ENCODE measurements at places on chromosomes 7 and 10.
A peak's percentile ranks its signal among the peaks of the same experiment; 100 is the strongest.

DNA sequence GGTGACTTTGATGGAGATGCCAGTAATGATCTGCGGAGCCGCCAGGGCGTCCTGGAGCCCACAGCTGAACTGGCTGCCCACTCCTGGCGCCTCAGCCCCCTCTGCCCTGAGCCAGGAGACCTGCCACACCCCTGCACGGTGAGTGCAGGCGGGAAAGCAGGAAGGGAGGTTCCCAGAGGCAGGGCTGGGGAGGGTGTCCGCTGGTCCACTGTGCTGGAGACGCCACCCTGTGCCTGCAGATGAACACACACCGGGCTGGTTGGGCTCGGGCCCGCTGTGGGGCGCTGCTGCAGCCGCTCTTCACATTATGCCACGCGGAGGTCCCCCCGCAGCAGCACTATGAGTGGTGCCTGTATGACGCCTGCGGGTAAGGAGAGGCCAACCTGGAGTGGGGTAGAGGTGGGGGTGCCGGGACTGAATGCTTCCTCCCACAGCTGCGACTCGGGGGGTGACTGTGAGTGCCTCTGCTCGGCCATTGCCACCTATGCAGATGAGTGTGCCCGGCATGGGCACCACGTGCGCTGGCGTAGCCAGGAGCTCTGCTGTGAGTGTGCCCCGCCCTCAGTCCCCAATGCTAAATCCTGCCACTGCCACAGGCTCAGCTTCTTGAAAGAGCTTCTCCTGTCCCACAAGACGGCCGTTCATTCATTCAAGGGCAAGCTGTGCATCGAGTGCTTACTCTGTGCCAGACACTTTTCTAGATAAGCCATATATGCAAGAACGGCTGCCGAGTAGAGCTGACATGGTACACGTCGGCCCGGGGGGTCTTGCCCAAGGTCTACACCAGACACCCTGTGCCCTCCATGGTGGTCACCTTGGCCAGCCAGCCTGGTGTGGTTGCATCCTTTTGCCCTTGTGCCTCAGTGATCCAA lies 14.3 kb upstream of the ZNF467 start:
- no peak for DNase-seq

DNA sequence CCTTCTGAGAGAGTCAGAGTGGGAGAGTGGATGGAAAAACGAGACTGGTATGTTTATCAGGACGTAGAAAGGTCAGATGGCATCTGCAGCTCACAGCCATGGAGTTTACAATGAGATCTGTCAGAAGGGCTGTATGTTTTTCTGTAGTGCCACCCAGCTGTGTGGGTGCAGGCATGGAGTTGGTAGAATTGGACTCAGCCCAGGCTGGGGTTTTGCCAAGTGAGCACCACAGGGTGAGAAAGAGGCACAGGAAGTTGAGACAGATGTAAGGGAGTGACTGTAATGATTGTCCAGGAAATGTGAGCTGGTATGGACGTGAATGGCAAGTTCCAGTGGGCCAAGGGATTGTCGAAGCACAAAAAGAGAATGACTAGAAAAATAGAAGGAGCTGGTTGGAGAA lies 9.1 kb upstream of the ZYX start:
- peak; percentile 29 for DNase-seq

DNA sequence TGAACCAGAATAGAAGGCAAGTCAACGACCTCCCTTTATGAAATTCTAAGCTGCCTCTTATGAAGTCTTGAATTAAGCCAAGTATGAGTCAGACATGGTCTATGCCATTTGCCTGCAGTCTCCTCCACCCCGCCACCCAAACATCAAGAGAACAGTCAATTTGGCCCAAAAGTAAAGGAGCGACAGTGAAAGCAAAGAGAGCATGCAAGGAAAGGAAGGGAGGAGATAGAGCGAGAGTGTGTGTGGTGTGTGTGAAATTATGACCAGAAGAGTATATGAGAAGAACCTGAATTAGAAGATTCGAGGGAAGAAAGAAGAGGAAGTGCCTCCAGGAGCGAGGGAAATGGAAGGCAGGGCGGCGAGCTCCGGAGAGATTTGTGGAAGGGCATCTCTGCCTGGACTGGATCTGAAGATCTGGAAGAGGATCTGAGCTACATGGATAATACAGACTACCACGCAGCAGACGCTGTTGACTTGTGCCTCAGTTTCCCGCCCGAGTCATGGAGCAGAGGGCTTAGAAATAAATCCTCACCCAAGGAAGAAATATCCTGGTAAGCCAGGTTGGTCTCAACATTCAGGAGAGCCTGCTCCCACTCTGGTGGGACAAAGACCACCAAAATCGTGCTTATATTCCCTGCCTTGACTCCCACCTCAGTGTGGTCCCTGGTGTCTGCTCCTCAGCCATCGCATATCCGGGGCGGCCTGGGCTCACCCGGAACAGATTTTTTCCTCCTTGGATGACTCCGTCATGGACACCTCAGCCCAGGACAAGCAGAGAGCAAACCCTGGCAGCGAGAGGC lies 459 bp downstream of the ZDHHC6 start:
- DNase-seq: no peak

DNA sequence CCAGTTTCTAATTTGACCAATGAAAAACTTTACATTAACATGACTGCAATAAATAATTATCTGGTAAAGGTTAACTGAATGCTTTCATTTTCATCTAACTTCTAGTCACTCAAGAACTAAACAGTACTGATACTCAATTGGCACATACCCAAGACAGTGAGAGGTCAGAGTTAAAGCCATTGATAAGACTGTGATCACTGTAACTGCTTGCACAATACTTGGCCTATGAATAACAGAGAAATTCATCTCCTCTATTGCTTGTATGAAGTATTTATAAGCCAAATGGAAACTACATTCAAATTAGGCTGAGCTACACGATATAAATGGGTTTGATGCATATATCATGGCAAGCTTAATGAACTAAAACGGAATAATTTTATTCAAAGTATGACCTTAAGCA lies 43.0 kb downstream of the HERC4 start:
- no peak for DNase-seq

DNA sequence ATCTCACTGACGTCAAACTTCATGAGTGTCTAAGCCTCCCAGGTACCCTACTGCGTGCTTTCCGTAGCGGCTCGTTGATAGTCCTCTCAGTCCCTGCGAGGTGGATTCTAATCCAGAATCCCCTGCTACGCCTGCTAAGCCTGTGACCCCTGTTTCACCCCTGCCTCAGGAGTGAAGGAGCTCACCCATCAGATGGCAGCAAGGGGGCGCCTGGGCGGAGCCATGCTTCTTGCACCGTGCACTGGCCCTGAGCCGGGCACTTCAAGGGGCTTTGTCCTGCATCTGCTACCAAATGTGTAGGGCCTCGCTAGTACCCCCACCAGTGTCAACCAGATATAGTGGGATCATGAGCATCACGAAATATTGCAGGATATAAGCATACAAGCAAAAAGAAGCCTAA lies 918 bp upstream of the STRA8 start:
- DNase-seq: no peak

GRCh38 chr7:69318794-69319193 lies 279.5 kb upstream of the AUTS2 start:
- no peak for DNase-seq

DNA sequence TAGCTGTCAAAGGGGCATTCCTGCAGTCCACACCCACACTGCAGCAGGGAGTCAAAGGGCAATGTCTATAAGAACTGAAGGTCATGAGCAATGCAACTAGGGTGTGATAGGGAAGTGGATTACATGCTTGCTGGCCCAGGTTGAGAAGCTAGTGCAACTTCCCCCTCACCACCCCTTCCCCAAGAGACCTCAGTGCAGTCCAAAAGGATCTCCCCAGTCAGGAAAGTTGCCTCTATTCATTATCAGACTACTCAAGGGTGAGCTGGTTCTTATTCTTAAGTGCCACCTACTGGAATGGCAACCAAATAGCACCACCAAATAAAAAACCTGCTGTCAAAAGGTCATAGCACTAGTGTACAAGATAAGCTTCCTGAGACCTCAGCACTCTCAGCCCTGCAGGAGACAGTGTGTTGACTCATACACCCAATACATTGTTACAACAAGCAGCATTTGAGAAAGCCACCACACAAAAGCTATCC lies 28.2 kb downstream of the MTERF1 start:
- DNase-seq: no peak

- DNase-seq: no peak
Measured at GRCh38 chr7:86768967-86769760, 125.5 kb downstream of the GRM3 start.

DNA sequence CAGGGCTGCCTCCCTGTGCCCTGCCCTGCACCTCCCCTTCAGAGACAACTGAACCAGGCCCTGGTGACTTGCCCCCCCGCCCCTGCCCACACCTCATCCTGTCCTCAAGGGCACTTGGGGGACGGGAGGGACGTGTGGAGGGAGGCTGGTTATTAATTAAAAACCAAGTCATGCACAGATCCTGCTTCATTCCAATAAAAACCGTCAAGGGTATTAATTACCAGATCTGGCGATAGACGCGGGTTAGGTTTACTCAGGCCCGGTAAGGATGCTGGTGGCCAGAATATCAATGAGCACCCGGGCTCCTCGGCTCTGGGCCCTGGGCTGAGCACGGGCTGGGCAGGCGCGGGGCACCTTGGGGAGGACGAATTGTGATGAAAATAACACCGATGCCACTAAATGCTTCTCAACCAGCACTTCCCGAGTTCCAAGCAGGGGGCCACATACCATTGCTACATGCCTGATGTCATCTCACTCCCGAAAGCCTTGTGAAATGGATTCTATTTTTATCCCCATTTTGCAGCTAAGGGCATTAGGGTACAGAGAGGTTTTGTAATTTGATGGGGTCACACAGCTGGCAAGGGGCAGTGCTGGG lies 24.5 kb upstream of the GTF2IRD1 start:
- no peak for DNase-seq

DNA sequence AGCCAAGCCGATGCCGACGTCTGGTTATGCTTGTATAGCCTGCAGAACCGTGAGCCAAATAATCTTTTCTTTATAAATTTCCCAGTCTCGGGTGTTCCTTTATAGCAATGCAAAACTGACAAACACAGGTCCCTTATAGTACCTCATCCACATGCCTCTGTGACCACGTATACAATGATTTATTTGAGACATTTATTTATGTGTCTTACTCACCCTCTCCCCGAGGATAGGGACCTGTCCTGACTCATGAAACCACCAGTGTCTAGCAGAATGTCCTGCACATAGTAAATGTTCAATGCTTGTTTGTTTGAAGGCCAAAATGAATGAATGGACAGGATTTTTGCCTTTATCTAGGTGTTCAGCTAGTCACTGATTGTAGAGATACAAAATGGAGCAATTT lies 147.9 kb upstream of the FZD8 start:
- no peak for DNase-seq

- DNase-seq: no peak
Measured at GRCh38 chr7:137411446-137411845, 67.9 kb upstream of the PTN start.

DNA sequence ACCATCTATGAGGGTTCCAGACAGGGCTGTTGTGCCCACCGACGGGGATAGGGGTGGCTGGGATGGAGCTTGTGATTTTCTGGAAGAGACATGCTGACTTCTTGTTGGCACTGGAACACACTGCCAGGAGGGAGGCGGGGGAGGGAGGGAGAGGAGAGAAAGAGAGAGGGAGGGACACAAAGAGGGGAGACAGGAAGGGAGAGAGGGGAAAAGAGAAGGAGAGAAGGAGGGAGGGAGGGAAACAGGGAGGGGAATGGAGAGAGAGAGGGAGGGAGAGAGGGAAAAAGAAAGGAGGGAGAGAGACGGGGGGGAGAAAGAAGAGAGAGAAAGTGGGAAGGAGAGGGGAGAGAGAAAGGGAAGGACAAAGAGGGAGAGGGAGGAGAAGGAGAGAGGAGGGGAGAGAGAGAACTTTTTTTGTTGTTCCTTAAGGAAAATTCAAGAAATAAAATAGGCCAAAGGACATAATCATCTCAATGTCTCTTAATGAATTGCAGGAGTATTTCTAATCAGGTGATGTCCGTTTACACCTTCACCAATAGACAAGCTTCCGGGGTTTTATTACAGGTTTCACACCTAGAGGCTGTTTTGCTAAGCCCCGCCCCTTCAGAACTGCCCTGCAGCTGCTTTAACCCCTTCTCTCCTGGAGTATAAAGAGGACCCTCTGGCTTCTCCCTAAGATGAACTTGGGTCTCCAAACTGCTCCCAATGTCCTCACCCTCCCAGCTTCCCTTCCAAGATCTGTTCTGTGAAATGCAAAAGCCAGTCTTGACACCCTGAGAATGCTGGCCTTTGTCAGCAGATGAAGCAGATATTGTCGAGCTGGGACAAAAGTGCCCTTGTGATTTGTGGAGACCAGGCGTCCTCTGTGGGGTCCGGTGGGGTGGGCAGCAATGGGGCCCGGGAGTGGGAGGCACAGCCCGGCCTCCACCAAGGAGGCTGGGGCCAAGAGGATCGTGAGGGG lies 82.0 kb upstream of the GTF2IRD1 start:
- DNase-seq: no peak

GRCh38 chr7:102875700-102876295 lies 37.0 kb upstream of the LRRC17 start:
- peak; percentile 5 for DNase-seq

DNA sequence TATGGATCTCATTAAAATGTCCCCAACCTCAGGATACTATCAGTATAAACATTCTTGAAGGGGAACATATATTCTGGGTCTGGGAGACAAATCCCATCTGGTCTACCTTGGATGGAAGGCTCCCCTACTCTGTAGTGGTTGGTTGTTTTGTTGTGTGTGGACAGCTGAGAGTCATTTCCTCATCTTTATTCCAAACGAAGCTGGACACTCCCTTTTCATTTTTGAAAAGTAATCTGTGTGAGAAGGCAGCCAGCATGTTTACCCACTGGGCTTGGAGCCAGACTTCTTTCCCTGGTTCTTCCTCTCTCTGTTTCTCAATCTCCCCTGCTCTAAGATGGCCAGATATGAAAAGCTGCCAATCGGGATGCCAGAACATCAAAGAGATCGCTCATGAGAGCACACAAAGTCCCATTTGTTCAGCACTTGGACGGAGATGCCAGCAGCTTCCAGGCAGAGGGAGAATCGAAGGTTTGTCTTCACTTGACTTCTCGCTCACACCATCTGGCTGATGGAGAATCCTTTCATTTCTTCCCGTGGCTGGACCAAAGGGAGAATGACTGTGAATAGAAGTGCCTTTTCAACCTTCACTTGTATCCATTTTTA lies 108.1 kb upstream of the AGR3 start:
- no peak for DNase-seq

GRCh38 chr10:128092454-128092853 lies 33.8 kb downstream of the MKI67 start:
- no peak for DNase-seq

- DNase-seq: no peak
Measured at GRCh38 chr10:75875740-75876139, 444.3 kb downstream of the LRMDA start.

DNA sequence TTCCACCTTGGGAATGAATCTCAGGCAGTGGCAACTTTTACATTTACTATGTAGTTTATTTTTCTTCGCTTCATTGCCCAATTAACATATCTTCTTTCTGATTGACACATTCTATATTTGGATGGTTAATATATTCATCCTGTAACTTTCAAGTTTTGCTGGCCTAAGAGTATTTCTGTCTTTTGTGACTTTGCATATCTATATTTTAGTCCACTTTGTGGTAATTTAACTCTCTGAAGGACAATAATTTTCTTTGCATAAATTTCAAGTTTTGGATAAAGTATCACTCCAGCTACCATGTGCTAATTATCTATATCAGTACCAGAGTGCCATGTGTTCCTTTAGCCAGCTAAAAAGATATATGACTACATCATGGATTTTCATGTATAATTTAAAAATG lies 151.5 kb upstream of the KAT6B start:
- no peak for DNase-seq
